ENCODE measurements at places on chromosomes 12 and 14. TPM values are rescaled to one million over a fixed set of nuclear protein-coding genes. Genes with fewer than 3 reads are reported as not detected.

The CD63 gene
- 200 TPM for total RNA-seq

The HOXC9 gene
- total RNA-seq = not detected

The CARMIL3 gene
- 1.5 TPM for total RNA-seq

The TAS2R19 gene
- total RNA-seq = 0.78 TPM

The CFL2 gene
- 10.0 TPM for total RNA-seq

The PTPN6 gene
- total RNA-seq = 460 TPM

The C14orf39 gene
- not detected for total RNA-seq

The PRMT5 gene
- total RNA-seq = 200 TPM

The CCDC196 gene
- total RNA-seq = not detected

The TMEM63C gene
- 0.68 TPM for total RNA-seq

The ANG gene
- total RNA-seq = 0.58 TPM

The GLS2 gene
- 2.3 TPM for total RNA-seq

- no peak for DNase-seq
These were observed 4.1 kb upstream of the FZD10 start for GRCh38 chr12:130157998-130158753.

GRCh38 chr12:52044292-52044983 is 6.8 kb upstream of the NR4A1 start:
- no peak for DNase-seq

DNA sequence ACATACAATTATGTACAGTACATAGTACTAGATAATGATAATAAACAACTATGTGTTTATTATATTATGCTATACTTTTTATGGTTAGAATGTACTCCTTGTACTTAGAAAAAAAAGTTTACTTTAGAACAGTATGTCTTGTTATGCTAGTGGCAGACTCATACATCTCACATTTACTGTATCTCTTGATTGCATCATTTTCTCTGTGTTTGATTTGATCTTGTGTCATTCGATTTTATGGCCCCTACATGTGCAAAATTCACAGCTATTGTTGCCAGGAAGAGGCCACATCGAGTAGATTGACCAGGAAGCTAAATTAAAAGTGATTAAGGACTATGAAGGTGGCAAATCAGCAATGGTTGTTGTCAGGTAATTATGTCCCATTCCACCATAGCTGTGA is 153.0 kb downstream of the PCNX1 start:
- no peak for DNase-seq

- no peak for DNase-seq
These were observed 98.3 kb upstream of the DIO3 start for GRCh38 chr14:101462726-101463565.

GRCh38 chr14:49727171-49727570 is 34.3 kb downstream of the KLHDC1 start:
- DNase-seq = no peak

DNA sequence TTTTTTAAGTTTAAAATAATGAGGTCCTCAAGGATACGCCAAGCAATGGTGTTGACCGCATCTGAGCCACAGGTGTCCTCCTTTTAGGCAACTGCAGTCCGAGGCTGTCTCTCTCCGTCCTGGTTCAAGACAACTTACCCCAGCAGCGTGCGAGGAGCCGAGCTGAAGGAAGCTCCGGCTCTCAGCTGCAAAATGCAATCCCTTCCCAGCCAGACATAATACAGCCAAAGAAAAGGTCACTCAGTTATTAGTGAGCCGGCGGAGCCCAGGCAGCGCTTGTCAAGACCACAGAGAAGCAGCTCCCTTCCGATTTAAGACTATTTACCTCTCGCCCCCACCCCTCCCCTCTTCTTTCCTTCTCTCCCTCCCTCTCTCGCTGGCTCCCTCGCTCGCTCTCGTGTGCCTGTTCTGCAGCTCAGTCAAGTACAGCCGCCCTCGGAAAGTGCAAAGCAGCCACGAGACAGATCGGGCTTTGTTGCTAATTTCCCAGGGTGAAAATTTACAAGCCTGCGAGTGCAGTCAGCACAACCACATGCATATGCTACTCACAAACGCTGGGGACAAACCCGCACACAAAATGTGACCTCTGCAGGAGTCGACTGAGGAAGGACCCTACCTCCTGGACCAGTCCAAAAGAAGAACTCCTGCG is 363 bp upstream of the LMO3 start:
- DNase-seq = no peak

DNA sequence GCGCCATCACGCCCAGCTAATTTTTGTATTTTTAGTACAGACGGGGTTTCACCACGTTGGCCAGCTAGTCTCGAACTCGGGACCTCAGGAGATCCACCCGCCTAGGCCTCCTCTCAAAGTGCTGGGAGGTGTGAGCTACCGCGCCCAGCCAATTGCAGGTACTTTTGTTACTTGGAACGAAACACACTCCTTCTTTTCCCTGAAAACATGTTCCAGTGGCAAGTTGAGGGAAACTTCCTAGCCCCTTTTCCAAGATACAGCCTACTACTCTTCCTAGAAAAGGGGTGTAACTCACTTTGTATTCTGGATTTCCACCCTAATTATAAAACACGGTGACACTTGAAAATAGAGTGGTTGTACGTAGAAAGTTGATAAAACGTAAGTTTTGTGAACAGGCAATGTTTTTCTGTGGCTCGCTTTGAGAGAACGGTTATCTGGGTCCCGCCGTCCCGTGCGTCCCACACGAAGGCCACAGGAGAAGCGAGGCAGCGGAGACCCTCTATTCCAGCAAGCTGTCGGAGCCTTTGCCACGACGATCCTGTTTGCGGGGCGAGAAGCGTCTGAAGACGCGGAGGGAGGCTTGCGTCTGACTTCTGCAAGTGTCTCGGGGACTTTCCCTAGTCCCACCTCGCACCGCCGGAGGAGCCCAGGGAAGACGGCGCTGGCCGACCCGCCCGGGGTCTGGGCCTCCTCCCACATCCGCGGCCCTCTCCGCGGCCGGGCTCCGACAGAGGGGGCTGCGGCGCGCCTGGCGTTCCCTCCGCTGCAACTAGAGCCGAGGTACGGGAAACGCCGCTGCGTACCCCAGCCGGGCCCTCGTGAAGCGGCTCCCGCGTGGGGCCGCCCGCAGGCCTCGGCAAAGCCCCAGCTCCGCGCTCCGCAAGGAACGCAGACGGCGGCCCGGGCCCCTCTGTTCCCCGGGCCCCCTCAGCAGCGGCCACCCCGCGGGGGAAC is 745 bp downstream of the CDCA4 start:
- DNase-seq = peak; percentile 67

- DNase-seq = no peak
These were observed 41.6 kb upstream of the CAPRIN2 start for GRCh38 chr12:30796313-30796780.

DNA sequence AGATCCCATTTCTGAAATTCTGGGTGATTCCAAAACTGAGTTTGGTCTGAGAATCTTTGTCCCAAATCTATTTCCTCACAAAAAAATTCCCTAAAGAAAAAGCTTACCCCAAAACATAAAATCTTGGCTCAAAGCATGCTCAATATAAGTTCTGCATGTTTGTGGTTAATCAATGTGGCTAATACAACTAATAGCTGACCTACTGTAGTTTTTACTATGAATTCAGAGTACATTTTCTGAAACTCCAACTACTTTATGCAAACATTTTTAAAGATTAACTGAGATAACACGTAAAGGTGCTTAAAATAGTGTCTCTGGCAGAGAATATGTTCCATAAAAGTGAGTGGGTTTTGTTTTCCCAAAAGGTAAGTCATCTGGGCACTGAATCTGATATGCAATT is 133.1 kb downstream of the MED13L start:
- no peak for DNase-seq

DNA sequence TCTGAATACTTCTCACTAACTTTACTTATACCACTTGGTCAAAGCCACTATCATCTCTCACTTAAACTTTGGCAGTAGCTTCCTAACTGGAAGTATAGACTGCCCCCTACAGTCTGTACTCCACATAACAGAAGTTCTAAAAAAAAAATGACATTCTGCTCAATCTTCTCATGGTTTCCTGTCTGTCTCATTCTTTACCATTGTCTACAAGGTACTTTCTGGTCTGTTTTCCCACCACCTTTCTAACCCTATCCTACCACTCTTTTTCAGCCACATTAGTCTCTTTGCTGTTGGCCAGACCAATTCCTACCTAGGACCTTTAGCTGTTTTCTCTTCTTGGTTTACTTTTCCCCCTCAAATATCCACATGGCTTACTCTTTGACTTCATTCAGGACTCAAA is 14.7 kb downstream of the CPSF6 start:
- no peak for DNase-seq

GRCh38 chr12:9796971-9797370 is 30.3 kb upstream of the KLRF1 start:
- DNase-seq = no peak

DNA sequence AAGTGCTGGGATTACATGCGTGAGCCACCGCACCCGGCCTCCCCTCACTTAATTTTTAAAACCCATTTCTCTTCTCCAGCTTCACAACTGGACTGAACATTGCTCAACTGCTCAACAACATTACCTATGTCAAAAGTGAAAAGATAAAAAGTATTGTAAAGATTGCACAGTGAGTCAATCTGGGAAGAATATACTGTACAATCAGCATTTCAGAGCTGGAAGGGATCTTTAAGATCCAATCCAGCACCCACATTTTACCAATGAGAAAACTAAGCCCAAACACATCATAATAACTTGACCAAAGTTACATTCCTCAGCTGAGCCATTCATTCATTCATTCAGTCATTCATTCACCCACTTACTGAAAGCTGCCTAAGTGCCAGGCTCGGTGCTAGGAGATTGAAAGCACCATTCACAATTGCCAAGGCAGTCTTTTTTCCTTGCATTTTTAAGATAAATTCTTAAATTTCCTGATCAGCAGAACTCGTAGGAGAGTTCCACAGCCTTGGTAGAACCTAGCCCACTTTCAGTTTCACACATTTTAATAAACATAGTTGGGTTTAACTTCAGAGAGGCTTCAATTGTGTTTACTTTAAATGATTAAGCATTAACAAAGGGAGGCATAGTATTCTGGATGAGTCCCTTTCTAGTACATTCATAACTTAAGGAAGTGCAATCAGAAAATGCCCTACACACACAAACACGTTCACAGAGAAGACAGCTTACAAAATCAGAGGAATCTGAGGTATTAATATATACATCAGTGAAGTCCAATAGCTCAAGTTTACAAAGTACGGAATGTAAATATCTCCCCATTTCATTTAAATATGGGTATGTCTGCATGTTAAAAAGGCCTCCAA is 3.0 kb downstream of the GALNT4 start:
- DNase-seq = no peak

DNA sequence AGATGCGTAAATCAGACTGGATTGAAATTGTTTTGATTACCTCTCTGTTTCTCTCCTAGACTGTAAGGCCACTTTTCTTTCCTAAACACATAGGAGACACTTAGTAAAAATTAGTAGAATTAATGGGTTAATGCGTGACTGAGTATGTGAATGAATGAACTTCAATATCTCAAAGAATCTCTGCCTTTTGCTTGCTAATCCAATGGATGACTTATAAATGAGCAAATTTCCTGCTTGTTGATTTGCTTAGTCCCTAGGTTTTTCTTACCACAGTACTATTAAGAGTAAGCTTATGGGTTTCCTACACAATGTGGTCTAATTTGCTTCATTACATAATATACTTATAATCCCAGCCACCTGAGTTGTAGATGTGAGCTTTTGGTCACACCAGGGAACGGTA is 164.1 kb downstream of the SRGAP1 start:
- DNase-seq = no peak

- DNase-seq = no peak
These were observed 85.6 kb downstream of the DICER1 start for GRCh38 chr14:95071649-95072280.

GRCh38 chr12:102496591-102496990 is 16.2 kb upstream of the IGF1 start:
- DNase-seq = no peak

GRCh38 chr12:105431537-105432100 is 101.1 kb downstream of the C12orf75 start:
- DNase-seq = no peak

GRCh38 chr14:73663548-73664212 is 18.9 kb downstream of the DNAL1 start:
- DNase-seq = no peak

DNA sequence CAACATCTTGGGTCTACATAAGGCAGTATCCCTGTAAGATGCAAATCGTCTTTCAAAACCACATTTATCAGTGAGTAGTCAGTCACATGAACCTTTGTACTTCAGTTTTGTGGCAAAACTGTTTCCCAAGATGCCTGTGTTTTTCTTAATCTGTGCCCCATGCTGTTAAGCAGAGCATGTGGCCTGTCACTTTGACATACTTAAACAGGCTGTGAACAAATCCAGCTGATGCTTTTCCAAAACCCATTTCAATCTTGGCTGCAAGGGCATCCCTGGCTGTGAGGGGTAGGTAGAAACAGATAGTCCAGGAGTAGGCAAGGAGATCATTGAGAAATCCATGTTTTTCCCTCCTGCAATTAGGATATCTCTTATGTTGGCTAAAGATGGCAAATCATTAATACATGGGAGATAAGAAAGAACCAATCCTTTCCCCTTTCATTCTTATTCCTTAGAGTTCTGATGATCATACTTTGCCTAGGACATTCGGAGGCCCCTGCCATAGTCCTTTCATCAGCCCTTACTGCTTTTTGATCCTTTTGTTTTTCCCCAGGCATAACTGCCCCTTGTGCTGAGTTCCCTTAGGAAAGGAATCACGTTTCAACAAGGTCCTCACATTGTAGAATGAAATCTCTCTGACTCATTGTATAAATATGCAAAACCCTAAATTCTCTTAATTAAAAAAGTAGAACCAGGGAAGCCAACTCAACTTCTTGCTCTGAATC is 121.1 kb upstream of the EEA1 start:
- DNase-seq = no peak

- DNase-seq = no peak
These were observed 88.8 kb downstream of the ATF7IP start for GRCh38 chr12:14454098-14454907.

GRCh38 chr14:104549536-104550339 is 29.8 kb upstream of the C14orf180 start:
- DNase-seq = no peak

DNA sequence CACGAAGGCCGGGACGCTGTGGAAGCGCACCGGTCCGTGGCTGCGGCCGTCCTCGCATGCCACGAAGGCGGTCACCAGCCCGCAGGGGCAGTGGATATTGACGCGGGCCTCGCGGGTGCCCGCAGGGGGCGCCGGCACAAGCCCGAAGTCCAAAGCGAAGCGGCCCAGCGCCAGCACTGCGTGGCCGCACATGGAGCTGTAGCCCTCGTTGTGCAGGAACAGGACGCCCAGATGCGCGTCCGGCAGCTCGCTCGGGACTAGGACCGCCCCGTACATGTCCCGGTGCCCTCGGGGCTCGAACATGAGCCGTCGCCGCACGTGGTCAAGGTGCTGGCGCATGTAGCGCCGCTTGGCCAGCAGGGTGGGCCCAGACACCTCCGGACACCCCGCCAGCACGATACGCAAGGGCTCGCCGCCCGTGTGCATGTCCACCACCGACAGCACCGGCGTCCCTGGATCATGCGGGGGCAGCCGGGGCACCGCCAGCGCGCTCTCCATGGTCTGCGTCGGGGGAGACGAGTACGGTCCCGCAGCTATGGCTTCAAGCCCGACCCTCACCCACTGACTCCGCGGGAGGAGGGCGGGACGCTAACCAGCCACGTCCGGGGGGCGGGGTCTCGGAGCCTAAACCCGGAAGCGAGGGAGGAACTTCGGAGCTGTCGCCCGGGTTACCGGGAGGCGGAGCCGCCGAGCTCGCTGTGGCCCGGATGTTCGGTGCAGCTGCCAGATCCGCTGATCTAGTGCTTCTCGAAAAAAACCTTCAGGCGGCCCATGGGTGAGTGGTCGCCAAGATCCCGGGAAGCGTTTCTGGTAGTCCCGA is at the start of the genes JKAMP and L3HYPDH:
TSS of gene JKAMP (plus strand) at position 699 of the 820 bp plus-strand sequence. CDS start at position 772, 73 bp downstream.
TSS of gene L3HYPDH (minus strand) at position 590 of the 820 bp plus-strand sequence. CDS start at position 498, 92 bp downstream.
- peak; percentile 97 for DNase-seq
